Small intestine (tissue), 16 donors: ENCODE measurements at places on chromosomes 11 and 22.

DNA sequence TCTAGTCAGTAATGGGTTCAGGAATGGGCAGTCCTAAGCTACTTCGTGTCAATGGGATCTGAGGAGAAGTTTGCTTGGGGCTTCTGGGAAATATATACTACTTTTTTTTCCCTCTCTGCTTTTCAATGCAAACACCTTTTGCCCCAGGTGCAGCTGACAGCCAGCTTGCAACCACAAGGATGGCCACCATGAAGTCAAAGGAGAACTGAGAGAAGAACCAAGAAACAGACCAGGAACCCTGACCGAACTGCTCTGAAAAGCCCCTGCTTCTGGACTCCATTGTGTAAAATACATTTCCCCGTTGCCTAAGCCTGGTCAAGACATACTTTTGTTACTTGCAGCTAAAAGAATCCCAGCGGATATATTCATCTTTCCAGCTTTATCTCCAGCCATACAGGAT, 20.1 kb upstream of the CD44 start:
- DNase-seq = no peak

DNA sequence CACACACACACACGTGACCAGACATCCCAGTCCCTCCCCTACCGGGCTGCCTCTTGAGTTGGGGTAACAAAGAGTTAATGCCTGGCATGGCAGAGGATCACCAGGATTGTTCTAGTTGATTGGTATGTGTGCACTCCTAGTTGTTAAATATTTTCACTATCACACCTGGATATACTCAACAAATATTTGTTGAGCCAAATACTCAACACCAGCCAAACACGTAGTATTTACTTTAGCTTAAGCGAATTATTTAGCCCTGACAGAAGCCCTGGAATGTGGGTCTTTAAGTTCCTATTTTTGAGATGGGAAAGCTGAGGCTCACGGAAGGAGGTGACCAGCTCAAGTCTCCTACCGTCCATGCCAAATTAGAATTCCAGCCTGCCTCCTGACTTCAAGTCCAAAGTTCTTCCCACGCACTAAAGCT, 10.5 kb downstream of the CD3E start:
- DNase-seq = peak; percentile 46

- no peak for DNase-seq
Measured at GRCh38 chr11:27716835-27717234, 16.6 kb upstream of the BDNF start.

DNA sequence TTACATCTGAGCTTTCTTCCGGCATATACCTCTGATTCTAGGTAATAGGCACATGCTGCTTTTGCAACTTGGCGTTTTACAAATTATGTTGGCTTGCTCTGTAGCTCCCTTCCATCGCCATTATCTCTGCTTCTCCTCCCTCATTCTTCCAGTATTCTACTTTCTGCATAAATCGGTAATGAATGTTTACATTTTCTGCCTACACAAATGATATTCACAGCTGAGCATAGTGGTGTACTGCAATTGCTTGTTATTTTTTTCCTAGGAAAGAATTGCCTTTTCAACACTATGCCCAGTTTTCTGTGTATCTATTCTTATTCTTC, 18.9 kb downstream of the MED15 start:
- no peak for DNase-seq

GRCh38 chr22:36280379-36280778, 27.4 kb downstream of the APOL1 start:
- DNase-seq = no peak

DNA sequence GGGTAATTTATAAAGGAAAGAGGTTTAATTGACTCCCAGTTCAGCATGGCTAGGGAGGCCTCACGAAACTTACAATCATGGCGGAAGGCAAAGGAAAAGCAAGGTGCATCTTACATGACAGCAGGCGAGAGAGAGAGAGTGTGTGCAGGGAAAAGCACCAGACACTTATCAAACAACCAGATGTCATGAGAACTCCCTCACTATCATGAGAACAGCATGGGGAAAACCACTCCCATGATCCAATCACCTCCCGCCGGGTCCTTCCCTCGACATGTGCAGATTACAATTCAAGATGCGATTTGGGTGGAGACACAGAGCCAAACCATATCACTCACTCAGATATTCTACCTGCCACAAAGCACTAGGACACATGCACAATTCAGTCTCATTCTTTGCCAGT, 48.1 kb upstream of the HMGXB4 start:
- DNase-seq = no peak

DNA sequence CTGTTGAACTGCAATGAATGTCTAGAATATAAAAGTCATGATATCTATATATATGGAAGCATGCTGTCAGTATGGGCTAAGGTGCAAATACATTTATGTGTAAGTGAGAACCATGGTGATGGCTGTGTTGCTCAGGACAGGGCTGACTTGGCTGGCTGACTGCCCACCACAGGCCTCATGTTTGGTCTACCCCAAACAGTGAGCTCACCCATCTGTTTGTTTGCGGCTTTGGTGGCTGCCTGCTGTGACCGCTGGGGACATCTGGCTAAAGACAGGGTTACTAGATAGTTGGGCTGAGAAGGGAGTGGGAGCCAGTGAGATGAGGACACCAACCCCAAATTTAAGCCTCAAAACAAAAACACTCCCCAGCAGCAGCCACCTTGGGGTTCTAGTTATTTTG, 6.3 kb downstream of the CD44 start:
- DNase-seq = no peak

- no peak for DNase-seq
Measured at GRCh38 chr22:49530671-49531367, 296.9 kb downstream of the BRD1 start.

- DNase-seq = no peak
Measured at GRCh38 chr11:124518989-124519451, 24.4 kb downstream of the OR8B12 start.

DNA sequence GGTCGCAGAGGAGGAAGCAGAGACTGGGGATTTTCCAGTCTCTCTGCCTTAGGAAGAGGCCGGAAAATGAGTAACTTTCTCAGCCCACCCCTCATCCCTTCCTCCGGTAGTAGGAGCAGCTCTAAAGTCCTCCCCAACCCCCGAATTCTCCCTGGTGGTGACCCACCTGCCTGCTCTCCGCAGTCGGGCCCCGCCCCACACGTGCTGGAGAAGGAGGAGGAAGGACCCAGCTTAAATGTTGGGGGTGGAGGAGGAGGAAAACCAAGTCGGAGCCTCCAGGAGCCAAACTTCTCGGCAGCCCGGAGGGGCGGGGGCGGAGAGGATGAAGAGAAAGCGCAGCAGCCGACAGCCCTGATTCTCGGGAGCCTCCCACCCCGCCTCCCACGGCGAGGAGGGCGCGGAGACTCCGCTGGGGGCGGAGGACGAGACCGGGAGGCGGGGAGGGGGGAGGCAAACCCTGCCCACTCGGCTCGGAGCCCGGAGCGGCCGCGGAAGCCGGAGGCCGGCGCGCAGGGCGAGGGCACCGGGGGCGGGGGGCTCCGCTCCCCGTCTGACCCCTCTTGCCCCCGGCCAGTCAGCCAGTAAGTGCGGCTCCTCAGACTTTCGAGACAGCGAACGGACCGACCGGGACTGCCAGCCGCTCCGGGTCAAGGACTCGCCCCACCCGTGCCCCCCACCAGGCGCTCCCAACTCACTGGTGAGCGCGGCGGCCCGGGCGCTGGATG, at the start of gene TPBGL:
TPBGL (plus strand) TSS at position 464 of the 725 bp plus-strand sequence. CDS start 276 bp downstream, outside the sequence.
- DNase-seq = no peak

- DNase-seq = no peak
Measured at GRCh38 chr11:46710821-46711269, 8.2 kb upstream of the F2 start.

DNA sequence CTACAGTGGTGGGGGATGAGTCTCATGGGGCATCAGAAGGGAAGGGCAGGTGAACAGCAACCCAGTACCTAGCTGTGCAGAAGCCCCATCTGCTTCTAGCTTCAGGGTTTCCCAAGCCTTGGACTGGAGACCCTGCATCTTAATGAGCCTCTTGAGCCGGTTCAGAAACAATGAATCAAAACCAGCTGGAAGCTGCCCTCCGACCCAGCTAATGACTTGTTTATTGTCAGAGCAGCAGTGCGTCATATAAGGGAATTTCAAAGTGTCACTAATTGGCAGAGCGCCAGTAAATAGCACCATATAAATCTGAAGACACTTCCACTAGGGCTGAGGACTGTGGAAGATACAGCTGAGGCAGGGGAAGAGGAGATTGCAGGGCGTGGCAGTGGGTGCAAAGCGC, 57.5 kb downstream of the RPUSD4 start:
- peak; percentile 95 for DNase-seq

GRCh38 chr11:76734456-76735420, 48.4 kb upstream of the TSKU start:
- DNase-seq = no peak

GRCh38 chr11:107769189-107769588, 57.3 kb upstream of the SLN start:
- no peak for DNase-seq

GRCh38 chr22:16960884-16961249, 47.2 kb downstream of the GAB4 start:
- DNase-seq = no peak

DNA sequence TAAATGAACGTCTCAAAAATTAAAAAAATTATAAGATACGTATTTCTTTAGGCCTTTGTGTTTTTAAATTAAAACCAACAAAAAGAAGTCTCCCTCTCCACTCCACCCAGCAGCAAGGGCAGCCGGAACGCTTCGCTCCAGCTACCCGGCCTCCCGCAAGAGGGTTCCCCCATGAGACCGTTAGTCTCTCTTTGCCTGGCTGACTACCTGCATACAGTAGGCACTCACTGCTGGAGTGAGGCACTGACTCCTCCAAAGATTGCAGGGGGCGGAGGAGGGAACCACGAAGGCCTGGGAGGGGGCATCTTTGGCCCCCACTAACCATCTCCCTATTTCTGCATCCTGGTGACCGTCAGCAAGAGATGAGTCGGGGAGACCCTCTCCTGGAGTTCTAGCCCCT, 10.1 kb downstream of the CBX6 start:
- no peak for DNase-seq

- peak; percentile 71 for DNase-seq
Measured at GRCh38 chr11:69044111-69045013, 4.4 kb upstream of the TPCN2 start.

DNA sequence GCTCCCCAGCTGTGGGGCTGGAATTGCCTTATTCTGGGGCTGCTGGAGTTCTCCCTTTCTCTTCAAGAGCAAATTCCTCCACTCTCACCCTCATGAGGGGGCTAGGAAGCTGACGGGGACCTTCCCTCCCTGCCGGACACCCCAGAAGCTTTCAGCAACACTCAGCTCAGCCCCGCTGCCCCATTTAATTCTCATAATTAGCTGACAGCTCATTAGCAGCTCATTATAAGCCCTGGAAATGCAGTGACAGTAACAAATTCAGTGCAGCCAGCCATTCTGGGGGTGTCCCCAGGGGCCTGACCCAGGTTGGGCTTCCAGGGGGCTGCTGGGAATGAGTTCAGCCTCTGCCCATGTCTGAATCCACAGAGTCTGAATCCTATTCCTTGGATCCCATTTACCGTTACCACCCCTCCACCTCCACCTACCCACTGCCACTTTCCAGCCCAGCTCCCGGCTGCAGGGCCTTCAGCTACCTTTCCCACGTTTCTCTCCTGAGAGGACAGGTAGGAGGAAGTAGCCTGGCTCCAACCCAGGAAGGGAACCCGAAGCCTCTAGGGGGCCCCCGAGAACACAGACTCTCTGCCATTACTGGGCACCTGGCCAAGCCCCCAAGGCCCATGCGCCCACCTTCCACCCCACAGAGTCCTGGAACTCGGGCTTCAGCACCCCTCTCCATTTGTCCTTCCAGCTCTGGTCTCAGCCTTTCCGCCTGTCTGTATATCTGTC, 101.7 kb upstream of the LMO1 start:
- DNase-seq = no peak

DNA sequence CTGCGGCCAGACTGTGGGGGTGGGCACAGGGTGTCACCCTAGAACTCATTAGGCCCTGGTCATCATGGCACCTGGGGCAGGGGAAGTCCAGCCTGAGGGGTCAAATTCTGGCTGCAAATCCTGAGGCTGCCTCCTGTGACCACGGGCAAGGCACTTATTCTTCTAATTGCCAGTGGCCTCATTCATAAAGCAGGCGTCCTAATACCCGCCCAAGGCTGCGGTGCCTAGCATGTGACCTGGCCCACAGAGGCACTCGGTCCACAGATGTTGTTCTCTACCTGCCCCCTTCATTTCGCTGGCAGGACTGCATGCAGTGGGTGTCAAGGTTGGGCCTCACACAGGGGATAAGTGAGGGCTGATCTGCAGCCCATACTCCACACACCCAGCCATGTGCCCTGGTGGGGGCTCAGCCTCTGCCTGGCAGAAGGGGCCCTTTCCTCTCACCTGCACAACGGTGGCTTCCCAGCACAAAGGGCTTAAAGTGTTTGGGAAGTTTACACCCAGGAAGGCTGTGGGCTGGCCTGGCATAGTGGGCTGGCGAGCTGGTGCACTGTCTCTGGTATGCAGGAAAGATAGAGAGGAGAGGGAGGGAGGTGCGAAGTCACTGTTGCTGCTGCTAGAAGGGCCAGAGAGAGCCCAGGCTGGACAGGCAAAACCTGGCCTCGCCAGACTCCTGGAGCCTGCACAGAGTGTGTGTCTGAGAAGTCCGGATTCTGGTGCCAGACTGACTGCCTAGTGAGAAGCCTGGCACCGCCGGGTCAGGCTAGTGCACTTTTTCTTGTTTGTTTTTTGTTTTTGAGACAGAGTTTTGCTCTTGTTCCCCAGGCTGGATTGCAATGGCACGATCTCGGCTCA, 3.2 kb downstream of the MPST start:
- DNase-seq = peak; percentile 45

- DNase-seq = peak; percentile 74
Measured at GRCh38 chr11:18312663-18313420, 9.1 kb downstream of the HPS5 start.

DNA sequence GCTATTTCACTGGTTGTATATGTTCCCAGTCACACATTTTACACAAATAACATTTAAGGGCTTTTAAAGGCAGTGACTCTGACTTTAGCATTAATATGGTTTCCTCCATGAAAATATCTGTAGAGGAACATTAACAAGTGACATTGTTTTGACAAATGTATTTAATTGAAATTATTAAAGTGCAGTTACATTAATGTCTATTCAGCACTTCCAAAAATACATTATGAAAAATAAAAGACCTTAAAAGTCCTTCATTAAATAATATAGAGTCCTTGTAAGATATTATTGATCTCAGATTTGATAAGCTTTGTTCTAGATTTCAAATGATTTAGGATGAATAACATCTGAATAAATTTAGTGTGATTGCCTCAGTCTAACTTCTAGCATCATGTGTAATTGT, 951.9 kb upstream of the CHORDC1 start:
- DNase-seq = no peak

- no peak for DNase-seq
Measured at GRCh38 chr22:27564806-27565205, 236.8 kb downstream of the MN1 start.

GRCh38 chr11:115674176-115674936, 170.1 kb upstream of the CADM1 start:
- DNase-seq = no peak

- DNase-seq = no peak
Measured at GRCh38 chr11:19079643-19080440, 19.3 kb upstream of the MRGPRX2 start.

GRCh38 chr22:20446383-20446970, 8.9 kb upstream of the SCARF2 start:
- no peak for DNase-seq

DNA sequence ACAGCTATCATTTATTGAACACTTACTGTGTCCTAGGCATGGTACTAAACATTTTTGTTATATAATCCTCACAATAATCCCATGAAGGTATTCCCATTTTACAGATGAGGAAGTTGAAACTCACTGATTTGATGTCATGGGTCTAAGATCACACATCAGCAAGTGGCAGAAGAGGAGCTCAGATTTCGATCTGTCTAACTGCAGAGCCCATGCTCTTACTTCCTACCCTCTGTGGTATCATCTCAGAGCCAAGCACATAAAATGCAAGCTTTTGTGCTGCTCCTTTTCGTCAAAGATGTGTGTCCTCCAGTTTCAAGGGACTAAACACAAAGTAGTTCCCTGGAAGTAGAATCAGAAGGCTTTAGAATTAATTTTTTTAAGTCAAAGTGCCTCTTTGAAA, 71.1 kb downstream of the ARFGAP2 start:
- no peak for DNase-seq
